T-helper 17 cell (primary cell): ENCODE measurements at places on chromosomes 12 and 14.
A peak's percentile ranks its signal among the peaks of the same experiment; 100 is the strongest.

- no peak for DNase-seq
These were observed 65.4 kb downstream of the ACSM4 start for GRCh38 chr12:7369274-7369729.

GRCh38 chr12:31006416-31007152 lies 67.1 kb upstream of the DDX11 start:
- DNase-seq: no peak

- DNase-seq: no peak
These were observed 655 bp upstream of the PLEKHG3 start for GRCh38 chr14:64703395-64704142.

DNA sequence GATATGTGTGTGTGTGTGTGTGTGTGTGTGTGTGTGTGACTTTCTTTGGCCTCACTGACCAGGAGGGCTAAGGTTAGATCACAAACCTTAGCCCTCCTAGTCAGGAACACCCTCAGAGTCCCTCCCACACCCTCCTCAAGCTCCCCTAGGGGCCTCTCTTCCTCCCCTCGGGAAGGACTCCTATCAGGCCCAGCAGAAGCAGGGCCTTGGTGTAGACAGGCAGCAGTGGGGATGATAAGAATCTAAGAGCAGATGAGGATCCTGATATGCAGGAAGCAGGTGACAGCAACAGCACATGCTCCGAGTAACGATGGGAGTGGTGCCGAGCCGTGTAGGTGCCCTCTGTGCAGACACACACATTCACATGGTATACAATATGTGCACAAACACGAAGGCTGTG lies 20.7 kb downstream of the PLEK2 start:
- DNase-seq: no peak

DNA sequence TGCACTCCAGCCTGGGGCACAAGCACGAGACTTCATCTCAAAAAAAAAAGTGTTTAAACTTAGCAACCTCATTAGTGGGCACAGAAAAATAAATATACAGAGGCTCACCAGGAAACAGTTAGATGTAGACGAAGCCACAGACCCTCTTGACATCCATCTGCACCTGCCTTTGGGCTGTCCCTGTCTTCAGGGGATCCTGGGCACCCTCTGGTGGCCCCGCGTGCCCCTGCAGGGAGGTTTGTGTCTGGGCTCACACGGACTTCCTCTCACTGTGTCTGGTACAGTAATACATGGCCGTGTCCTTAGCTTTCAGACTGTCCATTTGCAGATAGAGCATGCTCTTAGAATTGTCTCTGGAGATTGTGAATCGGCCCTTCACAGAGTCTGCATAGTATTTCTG lies 916.5 kb downstream of the TMEM121 start:
- peak; percentile 28 for DNase-seq

- DNase-seq: no peak
These were observed 19.5 kb upstream of the GAS2L3 start for GRCh38 chr12:100553936-100554335.

DNA sequence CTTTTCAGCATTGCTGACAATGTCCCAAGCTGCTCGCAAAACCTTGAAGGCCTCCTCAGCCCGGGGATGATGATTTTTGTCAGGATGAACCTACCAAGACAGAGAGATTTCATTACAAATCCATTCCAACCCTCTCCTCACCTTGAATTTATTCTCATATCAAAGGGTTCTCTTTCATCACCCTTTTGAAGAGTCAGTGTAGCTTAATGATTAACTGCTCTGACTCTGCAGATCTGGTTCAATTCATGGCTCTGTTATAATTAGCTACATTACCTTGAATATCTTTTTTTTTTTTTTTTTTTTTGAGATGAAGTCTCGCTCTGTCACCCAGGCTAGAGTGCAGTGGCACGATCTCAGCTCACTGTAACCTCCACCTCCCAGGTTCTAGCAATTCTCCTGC lies 5.6 kb downstream of the ORMDL2 start:
- DNase-seq: no peak

- DNase-seq: no peak
These were observed 20.9 kb downstream of the RASSF3 start for GRCh38 chr12:64631197-64631596.

DNA sequence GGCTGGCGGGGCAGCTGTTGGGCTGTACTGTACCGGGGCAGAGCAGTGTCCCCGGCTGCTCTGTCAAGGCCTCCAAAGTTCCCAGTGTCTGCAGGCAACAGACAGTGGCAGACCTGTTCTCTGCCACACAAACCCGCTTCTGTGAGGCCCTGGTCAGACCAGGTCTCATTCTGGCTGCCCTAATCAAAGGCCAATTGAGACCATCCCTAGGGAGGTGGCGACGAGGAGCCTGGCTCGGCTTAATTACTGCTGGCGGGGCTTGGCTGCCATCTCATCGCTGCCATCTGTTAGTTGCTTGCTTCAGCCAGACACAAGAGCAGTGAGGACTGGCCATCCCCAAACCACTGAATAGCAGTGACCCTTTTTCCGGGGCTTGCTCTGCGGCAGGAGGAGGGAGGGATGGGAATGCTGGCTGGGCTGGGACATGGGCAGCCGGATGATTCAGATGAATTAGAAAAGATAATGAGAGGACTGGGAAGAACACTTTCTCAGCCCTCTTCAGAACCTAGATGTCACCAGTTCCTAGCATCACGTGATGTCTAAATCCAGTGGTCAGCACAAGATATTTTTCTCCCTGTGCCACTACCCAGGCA lies 24.5 kb downstream of the ERG28 start:
- DNase-seq: no peak

DNA sequence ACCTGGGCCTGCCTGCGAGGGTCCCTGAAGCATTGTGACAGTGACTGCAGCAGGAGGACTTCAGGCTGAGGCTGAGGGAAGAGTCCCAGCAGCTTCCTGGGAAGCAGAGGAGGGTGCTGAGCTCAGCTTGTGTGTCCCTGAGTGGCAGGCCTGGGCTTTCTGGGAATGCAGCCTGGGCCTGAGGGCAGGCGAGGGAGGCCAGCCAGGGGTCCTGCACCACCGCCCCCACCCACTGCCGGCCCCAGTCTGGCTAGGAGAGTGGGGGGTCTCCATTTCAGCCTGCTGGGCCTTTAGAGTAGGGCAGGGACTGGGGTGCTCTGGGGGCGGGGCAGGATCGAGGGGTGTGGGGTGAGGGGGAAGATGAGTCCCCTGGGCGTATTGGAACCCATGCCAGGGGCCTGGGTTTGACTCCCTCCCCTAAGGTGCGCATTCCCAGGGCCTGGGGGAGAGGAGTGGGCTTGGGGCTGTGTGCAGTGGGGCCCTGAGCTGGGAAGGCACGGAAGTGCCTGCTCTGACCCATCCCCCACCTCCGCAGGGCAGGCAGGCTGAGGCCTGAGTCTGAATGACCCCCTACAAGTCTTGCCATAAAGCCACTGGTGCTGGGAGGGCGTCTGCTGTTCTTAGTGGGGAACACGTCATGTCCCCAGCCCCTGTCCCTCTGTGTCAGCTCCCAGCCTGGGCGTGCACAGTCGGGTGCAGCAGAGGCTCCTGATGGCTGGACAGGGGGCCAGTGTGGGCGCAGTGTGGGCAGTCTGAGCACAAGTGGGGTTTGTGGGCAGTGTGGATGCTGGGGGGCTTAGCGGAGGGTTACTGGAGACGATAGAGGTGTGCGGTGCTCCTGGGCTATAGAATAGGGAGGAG lies 46.4 kb downstream of the KRT80 start:
- DNase-seq: no peak

DNA sequence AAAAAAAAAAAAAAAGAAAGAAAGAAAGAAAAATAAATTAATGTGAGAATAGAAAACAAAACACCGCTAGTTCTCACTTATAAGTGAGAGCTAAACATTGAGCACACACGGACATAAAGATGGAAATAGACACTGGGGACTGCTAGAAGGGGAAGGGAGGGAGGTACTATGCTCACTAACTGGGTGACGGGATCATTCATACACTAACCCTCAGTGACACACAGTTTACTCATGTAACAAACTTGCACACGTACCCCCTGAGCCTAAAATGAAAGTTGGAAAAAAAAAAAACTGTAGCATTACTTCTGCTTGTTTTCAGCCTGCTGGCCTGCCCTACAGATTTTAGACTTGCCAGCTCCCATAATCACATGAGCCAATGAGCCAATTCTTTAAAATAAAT lies 10.5 kb upstream of the PRMT5 start:
- no peak for DNase-seq

DNA sequence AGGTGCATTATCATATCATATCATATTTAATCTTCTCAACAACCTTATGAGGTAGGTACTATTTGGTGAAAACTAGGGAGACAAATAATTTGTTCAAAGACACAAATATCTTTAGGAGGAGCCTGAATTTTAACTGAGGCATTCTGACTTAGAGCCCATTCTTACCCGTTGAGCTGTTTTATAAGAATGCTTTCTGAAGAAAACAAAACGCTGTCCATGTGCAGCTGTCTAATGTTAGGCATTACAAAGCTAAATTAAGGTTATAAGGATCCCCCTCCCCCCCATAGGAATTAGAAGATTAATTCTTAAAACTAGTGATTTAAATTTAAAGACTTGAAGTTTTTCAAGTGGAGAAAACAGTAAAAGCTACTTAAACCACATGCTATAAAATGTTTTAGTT lies 6.4 kb downstream of the KTN1 start:
- DNase-seq: no peak

GRCh38 chr12:92489781-92490180 lies 213.0 kb upstream of the PLEKHG7 start:
- DNase-seq: no peak

DNA sequence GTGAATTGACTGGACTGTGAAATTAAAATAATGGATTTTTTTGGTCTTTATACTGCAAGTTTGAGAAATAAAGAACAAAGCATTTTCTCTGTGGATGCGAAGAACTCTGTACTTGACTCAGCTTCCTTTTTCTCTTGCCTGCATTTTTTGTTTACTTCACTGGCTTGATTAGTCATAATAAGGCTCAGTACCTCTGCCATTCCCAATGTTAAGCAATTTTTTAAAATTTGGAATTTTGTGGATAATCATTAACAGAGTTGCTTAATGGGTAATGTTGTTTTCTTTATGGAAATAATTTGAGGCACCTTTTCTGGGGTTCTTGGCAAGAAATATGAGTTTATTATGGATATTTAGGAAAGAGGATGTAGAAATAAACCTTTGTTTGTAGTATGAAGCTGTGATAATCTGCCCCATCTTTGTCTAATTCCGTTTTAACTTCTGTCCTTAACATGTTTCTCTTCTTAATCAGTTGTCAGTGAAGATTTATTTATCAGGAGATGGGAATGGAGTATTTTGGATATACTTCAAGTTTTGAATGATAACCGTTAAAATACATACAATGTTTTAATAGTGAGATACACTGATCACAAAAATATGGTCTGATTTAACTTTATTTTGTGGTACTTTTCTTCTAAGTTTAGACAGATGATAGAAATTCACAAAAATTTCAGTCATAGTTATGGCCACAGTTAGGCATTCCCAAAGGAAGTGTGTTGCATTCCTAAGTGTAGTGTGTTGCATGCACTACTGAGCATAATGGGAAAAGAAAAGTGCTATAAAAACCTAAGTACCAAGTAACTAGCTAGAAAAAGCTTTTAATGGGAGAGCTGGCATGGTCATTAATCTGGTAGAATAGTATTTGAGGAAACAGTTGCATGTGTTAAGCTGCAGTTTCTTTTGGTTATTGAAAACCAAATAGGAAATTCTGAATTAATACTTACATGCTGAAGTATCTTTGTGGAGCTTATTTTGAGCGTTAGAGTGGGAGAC lies 27.7 kb downstream of the WNK1 start:
- DNase-seq: no peak

DNA sequence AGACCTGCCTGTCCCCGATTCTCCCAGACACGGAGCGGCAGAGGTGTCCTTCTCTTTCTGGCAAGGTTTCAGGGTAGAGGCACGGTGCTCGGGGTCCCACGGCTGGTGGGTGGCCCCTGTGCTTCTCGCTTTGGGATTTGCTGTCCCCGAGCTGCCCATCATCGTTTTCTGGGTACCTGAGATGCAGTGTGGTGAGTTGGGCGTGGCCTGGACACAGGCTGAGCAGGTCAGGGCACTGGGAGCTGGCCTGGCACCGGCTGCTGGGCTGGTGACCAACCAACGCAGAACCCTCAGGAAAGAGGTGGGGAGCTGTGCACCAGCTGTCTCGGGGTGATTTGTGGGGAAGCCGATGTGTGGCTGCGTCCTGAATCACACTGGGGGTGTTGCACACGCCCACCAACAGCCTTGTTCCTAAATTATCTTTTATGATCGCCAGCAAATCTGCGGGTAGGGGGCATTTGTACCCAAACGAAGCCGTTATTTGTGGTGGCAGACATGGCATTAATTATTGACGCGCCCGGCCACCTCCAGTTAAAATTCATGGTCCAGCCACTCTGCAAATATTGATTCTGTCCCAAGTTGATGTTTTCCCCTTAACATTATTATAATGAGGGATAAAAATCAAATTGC lies 61.0 kb downstream of the KIF26A start:
- DNase-seq: no peak

DNA sequence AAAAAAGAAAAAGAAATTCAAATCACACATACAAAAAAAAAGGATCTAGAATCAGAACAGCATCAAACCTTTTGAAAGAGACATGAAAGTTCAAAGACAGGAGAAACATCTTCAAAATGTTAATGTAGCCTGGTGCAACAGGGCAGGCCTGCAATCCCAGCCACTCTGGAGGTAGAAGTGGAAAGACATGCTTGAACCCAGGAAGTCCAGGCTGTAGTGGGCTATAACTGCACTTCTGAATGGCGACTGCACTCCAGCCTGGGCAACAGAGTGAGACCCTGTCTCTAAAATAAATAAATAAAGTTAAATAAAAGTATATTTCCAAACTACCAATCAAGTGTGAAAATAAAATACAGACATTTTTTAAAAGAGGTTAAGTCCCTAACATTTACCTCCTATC lies 18.7 kb upstream of the AP4S1 start:
- no peak for DNase-seq

GRCh38 chr12:32240162-32240561 lies 133.5 kb downstream of the BICD1 start:
- no peak for DNase-seq

DNA sequence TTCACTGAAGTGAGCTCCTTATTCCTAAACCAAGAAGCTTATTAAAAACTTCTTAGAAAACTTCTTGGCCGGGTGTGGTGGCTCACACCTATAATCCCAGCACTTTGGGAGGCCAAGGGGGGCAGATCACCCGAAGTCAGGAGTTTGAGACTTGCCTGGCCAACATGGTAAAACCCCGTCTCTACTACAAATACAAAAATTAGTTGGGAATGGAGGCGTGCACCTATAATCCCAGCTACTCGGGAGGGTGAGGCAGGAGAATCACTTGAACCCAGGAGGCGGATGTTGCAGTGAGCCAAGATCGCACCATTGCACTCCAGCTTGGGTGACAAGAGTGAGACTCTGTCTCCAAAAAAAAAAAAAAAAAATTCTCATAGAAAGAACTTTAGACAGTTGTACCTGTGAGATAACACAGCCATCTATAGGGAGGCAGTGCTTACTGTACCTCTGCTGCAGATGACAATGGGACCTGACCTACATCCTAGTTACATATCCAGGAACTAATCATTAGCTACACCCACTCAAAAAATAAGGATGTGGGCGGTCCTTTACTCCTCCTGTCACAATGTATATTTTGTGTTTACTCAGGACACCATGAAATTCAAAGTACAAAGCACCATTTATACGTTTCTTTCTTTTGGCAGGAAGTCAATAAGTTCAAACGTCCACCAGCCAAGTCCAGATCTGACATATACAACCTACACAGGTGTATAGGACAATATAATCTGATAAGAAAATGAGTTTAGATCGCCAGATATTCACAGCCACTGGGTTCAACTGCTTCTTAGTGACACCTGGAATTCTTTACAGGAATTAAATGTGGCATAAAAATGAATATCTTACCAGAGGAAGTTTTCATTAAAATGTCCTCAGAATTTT lies 14.9 kb downstream of the STXBP6 start:
- DNase-seq: no peak

- peak; percentile 72 for DNase-seq
These were observed 24.1 kb upstream of the BCDIN3D start for GRCh38 chr12:49866859-49867569.

- no peak for DNase-seq
These were observed 191.4 kb downstream of the CACNA1C start for GRCh38 chr12:2244013-2244861.
